Suppressor macrophage treated with lipopolysaccharide for 4 hours (primary cell): ENCODE measurements at places on chromosomes 16 and 17.
A peak's percentile ranks its signal among the peaks of the same experiment; 100 is the strongest.

- no peak for DNase-seq
Observed at GRCh38 chr17:81335773-81336157, 40.7 kb upstream of the SLC38A10 start.

GRCh38 chr17:63826468-63827001, 696 bp upstream of the PSMC5 start:
- peak; percentile 27 for DNase-seq

GRCh38 chr16:7921345-7921744, 588.7 kb downstream of the RBFOX1 start:
- DNase-seq = no peak

- no peak for DNase-seq
Observed at GRCh38 chr16:49854796-49855203, 1.1 kb downstream of the ZNF423 start.

- peak; percentile 42 for DNase-seq
Observed at GRCh38 chr17:8126491-8127066, 2.7 kb upstream of the HES7 start.

- no peak for DNase-seq
Observed at GRCh38 chr17:50052822-50053653, 2.9 kb upstream of the ITGA3 start.

GRCh38 chr17:10197362-10197720, 1.1 kb downstream of the GAS7 start:
- DNase-seq = no peak

- no peak for DNase-seq
Observed at GRCh38 chr16:26752166-26752565, 314.6 kb upstream of the C16orf82 start.

DNA sequence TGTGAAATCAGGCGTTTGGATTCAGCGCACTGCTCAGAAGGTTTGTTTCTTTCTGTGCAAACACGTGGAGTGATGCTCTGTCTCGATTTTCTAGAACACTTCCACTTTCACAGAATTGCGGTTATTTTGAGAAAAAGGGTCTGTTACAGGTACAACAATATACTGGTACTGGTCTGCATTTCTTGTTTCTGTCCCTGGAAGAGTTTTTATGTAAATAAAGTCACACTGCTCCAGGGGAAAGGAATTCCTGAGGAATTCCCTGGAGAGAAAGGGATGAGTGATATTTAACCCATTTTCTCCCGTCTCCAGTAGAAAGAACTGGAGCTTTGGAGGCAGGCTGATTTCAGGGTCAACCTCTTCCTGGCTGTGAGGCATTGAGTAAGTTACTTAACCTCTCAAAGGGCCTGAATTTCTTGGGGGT, 16.2 kb upstream of the RMI2 start:
- peak; percentile 35 for DNase-seq

- no peak for DNase-seq
Observed at GRCh38 chr17:5499476-5500231, 13.3 kb downstream of the MIS12 start.

GRCh38 chr17:350706-351448, 1.7 kb downstream of the RPH3AL start:
- DNase-seq = peak; percentile 22

DNA sequence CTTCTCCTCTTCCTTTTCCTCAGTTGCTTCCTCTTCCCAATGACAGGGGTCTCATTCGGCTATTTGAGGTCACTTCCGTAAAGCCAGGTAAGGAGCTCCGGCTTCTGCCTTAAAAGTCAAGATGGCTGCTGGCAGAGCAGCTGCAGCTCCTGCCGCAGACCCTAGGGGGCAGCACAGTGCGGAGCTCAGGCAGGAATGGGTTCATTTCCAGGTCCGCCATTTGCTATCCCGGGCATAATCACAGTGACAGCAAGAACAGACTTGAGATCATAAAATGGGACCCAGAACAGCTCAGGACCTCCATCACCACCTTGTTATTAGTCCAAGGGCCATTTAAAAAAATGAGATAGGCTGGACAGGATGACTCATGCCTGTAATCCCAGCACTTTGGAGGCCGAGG, 199.5 kb downstream of the ZNF18 start:
- DNase-seq = no peak

DNA sequence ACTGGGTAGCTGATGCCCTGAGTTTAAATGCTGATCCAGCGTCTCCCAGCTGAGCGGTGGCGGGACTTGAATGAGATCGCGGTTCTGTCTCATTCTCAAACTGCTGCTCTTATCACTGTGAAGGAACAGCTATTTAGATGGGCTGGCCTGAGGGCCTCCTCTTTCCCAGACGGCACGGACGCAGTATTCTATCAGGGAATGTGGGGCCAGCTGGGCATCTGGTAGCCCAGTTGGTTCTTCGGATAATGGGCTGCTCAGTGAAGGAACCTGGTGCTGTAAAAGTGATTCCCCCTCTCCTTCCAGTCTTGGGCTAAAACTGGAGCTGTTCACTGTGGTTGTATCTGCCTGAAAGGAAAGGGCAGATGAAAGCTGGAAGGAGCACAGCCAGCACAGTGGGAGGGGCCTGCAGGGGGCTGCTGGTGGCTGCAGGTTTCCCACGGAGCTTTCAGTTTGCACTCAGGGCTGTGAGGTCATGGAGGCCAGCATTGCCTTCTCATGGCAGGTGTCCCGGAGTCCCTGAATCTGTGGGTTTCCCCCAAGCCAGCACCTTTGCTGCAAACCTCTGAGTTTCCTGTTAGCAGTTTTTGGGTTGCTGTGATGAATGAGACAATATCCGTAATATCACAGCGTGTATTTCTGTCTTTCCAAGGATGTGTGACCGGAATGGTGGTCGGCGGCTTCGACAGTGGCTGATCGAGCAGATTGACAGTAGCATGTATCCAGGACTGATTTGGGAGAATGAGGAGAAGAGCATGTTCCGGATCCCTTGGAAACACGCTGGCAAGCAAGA, 3.6 kb downstream of the IRF8 start:
- no peak for DNase-seq

DNA sequence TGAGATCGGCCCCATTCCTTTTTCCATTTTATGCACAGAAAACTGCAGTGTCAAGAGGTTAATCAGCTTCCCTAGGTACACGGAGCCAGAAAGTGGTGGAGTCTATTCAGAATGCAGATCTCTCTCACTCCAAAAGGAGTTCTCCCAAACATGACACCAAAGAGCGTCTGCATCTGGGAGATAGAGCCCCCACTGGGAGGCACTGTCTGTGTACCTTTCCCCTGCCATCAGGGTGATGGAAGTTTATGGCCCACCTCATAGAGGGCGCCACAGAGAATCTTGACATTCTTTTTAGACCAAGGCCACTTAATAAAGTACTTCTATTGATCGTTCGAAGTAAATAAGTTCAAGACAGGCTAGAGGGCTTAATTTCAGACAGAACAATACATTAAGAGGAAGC, 493.7 kb upstream of the ERCC4 start:
- peak; percentile 2 for DNase-seq

DNA sequence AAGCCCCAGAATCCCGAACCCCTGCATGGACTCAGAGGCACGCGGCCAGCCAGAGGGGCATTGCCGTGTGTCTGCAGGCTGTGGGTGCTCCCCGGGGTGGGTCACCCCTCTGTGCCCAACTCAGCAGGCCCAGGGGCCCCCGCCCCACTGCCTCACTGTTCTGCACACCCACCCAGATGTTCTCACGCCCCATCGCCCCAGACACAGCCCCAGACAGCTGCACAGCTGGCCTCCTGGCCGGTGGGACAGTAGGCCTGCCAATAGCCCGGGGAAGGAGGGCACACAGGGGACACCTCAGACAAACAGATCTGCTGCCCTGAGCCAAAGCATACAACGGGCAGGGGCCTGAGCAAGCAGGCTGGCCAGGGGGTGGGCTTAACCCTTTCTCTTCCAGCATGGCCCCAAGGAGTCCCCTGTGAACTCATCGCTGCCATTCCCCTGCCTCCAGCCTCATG, 27.6 kb upstream of the NXPH3 start:
- no peak for DNase-seq

DNA sequence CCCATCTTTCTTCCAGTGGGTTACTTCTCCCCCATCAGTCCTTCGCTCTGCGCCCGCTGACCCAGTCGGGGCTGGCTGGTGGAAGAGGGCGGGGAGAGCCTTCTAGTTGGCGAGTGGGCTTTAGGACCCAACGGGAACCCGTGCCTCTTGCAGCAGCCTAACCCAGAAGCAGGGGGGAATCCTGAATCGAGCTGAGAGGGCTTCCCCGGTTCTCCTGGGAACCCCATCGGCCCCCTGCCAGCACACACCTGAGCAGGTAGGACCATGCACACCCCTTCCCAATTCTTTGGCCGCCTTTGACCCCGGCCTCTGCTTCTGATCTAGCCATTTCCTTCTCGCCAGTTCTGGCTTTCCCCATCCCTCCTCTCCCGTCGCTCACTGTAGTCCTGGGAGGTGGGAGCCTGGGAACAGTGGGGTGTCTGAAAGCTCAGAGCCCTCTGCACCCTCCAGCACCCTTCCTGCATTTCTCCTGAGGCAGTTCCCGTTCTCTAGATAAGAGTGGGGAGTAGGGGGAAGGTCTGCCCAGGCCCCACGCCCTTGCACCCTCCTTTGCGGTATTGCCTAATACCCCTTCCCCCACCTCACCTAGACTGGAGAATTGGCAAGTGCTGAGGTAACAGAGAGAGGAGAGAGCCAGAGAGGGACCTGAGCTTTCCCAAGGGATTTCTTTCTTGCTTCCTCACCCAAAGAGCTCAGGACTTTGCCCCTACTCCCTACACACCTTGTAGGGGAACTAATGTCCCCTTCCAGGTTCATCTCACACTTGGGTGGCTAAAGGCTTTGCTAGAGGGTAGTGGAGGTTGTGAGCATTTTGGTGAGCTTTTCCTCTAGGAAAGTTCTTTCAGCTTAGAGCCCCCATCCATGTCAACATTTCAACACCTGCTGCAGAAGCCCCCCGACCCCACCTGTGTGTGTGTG, at the start of gene RARA:
RARA (plus strand) TSS at position 150 of the 918 bp plus-strand sequence. CDS start 22,039 bp downstream, outside the sequence.
- no peak for DNase-seq

DNA sequence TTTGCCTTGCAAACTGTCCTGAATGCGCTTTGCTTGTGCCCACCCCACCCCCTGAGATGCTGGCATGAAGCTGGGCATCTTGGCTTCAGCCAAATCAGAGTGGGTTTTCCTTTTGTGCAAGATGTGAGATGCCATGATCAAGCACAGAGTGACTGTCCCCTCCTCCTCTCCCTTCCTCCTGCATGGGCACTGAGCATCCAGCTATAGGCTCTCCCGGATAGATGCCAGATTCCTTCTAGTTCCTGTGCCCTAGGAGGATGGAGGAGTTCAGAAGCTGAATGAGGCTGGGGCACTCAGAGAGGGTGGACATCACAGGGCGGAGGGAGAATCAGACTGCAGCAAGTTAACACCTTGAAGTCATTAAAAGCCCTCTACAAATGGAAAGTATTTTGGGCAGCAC, 384.1 kb upstream of the CCL2 start:
- no peak for DNase-seq

DNA sequence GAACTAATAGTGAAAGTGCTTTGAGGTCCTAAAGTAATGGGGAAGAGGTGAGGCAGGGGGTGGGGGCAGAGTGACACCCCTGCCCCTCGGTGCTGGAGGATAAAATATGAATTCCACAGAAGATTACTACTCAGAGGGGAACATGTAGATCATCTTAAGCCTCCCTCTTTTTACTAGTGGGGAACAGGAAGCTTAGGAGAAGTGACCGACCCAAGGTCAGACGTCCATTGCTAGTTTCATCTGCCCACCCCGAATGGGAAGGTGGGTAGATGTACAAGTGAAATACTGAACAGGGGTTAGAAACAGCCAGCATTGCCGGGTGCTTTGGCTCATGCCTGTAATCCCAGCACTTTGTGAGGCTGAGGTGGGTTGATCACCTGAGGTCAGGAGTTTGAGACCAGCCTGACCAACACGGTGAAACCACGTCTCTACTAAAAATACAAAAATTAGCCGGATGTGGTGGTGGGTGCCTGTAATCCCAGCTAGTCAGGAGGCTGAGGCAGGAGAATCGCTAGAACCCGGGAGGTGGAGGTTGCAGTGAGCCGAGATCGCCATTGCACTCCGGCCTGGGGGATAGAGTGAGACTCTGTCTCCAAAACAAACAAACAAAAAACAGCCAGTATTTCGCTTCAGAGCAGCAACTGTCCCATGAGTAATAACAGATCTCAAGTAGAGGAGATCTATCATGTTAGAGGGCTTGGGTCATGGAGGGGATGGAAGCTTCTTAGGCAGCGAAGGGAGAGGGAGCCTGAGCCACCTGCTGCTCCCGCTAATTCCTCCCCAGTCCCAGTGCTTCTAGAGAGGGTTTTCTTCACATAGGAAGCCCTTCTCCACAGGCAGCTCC, 1.2 kb upstream of the NR1D1 start:
- no peak for DNase-seq

DNA sequence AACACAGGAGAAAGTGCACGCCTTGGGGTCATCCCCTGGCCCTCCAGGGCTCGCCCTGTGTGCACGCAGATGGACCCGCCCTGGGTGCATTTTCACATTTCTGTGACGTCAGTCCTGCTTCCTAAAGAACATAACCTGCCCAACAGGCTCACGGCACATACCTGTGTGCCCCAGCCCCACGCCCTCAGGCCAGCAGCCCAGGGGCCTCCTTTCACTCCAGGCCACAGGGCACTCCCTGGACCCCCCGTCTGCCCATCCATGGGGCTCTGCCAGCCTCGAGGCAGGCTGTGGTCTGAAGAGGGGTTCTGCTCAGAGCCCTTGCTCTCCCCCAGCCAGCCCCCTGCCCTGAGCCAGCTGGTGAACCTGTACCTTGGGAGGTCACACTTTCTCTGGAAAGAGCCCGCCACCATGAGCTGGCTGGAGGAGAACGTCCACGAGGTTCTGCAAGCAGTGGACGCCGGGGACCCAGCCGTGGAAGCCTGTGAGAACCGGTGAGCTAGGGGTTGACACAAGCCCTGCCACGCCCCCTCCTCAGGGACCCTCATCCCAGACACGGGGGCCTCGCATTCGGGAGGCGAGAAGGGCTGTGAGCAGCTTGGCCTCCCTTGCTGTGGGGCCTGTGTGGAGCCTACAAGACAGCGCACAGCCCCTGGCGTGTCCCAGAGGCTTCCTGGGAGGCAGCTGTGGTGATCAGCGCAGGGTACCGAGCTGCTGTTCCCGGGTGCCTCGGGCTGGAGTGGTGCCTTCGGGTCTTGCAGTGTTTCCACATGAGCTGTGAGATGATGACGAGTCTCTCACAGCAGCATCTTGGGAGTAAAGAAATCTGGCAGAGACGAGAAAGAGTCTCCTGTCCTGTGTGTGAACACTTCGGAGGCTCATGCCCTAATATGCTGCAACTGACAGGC, 13.8 kb upstream of the MC1R start:
- no peak for DNase-seq

DNA sequence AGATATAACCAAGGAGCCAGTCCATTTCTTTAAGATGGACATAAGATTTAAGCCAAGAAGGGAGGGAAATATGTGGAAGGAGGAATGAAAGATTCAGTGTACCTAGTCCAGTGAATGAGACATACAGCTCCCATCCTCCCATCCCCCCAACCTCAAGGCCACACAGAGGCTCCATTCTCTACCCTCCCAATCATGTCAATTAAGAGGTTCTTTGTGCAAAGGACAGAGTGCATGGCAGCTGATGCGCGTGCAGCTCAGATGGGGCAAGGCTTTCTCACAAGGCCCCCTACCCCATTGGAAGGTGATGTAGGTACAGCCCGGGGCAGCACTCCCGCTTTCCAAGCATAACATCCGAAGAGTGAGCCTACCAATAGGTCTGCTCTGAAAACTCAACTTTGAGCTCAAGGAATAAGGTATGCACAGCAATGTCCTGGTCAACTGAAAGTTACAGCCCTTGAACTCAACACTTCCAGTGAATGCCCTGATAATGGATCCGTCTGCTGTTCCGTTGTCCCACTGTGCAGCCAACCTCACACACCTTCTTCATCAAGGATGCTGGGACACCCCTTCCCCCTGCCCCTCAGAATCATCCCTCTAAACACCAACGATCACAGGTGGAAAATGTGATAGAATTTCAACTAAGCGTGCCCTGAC, 458.1 kb downstream of the SOX9 start:
- DNase-seq = no peak
